IMR-90 (cell line): ENCODE measurements at places on chromosomes 7 and 10.

DNA sequence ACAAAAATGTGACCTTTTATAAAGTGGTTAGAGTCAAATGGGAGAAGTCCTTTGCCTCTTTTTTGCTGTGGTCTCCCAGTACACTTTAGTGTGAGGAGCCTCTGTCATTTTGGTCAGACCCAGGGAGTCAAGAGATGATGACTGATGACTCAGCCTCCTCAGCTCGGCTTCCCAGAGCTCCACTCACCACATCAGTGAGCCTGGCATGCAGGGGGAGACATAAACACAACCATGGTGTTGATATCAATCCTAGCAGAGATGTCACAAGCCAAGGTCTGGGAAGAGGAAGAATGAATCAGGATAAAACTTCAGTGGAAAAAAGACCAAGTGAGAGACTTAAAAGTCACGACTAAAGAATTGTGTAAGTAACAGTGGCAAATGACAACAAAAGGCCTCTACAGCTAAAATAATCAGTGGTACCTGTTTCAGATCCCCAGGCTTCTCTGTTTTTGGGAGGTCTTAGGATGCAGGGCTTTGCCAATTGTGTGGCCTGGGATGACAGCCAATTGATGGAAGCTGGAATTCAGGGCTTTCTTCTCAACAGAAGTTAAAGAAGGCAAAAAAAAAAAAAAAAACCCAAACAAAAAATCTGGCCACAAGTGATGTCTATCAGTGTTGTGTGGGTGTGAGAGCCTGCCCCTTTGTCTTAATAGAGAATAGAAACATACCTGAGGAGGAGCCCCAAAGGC is 50.2 kb downstream of the TFAM start:
- DNase-seq = peak; percentile 99

GRCh38 chr7:22579961-22580360 is 80.0 kb upstream of the STEAP1B start:
- no peak for DNase-seq

DNA sequence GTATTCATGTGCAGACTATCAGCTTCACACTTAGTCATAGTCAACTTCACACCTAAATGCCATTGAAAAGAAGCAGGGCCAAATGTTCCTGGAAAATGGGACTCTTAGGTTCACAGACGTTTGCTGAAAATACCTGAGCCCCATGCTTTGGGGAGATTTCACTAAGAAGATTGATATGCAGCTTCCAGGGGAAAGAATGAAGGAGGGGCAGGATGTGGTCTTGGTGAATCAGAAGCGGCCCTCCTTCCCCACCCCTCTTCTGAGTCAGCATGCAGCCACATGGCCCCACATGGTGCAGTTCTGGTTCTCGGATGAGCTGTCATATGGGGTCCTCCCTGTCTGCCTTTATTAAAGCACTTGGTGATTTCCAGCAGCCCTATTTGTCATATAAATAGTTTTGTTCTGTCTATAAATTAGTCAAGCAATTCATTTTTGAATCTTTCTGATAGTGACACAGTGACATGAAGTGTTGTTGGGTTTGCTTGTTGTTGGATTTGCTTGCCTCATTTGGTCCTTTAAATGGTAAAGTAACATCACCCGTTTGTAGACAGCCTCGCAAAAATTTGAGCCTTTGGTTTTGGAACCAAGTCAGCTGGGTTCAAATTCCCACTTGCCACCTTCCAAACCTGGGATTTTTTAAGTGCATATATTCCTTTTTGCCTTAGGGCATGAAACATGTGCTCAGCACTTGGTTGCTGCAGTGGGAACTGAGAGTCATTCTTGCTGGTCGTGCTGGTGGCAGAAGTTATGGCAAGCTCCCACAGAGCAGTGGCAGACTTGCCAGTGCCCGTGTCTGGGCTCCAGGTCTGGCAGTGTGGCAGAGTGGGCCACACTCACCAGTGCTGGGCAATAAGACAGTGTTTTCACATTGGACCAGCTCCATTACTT is 68.1 kb upstream of the CDK6 start:
- peak; percentile 97 for DNase-seq

GRCh38 chr7:142862351-142862750 is 7.5 kb downstream of the EPHB6 start:
- DNase-seq = no peak

DNA sequence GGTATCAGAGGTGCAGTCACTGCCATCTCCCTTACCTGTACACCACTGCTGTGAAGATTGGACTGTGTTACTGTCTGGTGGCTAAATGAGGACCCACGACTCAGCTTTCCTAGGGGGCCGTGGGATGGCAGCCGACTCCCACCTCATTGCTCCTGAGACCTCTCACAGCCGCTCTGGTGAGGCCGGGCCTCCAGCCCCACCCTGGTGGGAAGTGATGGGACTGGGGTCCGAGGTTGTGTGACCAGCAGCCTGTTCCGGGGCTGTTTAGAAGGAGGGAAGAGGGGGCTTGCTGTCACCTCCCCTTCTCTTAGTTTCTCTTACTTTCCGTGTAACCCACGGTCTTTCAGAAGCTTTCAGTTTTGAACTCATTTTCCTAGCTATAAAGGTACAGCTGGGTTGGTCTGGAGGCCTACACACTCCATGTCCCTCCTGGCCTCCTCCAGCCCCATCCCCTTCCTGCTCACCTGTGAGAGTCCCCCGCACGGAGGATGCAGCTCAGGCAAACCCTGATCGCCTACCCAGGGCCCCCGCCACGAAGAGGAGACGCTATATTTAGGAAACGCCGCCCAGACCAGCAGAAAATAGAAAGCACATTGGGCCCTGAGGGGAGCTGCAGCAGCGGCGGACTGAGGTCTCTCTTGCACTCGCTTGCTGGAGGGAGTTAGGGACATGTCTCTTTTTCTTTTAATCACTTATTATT is 4.6 kb downstream of the EMX2 start:
- no peak for DNase-seq

- DNase-seq = no peak
Observed at GRCh38 chr10:68333440-68334431, 1.0 kb upstream of the PBLD start.

GRCh38 chr10:24228642-24229041 is 19.7 kb downstream of the KIAA1217 start:
- no peak for DNase-seq

- DNase-seq = peak; percentile 48
Observed at GRCh38 chr7:2360796-2361195, 6.2 kb downstream of the EIF3B start.

DNA sequence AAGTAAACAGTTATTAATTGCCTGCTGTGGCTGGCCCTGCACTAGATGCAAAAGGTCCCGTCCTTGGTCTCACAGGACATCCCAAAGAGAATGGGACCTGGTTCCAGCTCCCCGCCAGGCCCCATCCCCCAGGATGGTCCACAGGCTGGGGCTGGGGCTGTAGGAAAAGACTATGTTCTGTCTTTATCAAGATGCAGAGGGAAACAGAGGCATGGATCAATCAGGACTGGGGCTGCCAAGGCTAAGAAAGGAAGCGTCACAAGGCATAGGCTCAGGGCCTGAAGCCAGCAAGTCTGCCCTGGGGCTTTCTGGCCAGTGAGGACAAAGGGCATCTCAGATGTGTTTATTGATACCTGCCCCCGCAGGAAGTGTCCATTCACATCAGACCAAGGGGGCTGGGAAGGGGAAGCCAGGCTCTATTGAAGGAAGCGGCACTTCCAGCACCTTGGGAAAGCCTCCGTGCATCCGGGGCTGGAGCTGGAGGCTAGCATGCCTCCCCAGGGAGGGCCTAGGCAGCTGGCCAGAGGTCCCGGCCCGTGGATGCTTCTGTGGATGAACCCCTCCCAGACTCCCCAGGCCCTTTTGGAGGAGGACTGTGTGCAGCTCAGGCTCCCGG is 5.8 kb downstream of the VSIR start:
- no peak for DNase-seq
